ENCODE measurements at places on chromosomes 5 and 9. TPM values are rescaled to one million over a fixed set of nuclear protein-coding genes. Genes with fewer than 3 reads are reported as not detected.

Gene FBXO10
- 7.9 TPM for total RNA-seq

DNA sequence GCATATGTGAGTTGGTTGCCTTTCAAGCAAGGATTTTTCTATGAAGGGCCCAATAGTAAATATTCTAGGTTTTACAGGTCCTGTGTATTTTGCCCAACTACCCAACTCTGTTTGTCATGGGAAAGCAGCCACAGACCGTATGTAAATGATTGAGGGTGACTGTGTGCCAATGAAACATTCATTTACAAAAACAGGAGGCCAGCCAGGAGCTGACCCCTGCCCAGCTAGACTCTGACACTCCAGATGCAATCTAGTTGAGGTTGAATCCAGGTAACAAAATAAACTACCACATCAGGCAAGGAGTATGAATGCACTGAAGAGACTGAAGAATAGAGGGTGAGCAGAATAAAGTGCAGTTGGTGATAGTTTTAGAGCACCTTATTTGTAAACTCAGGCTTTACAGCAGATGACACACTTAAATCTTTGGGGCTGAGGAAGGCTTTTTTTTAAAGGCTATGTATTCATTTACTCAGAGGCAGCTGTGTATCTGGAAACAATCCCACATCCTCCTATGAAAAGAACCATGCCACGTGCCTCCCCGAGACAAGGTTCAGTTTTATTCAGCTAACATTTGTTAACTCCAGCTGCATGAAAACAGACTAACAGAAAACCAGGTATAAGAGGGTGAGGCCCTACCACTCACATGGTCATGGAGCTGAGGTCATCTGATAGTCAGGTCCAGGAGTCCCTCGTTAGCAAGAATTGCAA, 60.7 kb downstream of the SLC1A1 start:
- DNase-seq, result no peak
- H3K36me3 ChIP-seq, result no peaks in the 10 kb centered on the region
- H3K27me3 ChIP-seq, result peaks cover 2% of the 10 kb centered on the region
- no peak overlapping the region for H3K4me3 ChIP-seq
- peaks cover 22% of the 10 kb centered on the region for H3K4me1 ChIP-seq

Gene PCDHA12
- total RNA-seq, result not detected

DNA sequence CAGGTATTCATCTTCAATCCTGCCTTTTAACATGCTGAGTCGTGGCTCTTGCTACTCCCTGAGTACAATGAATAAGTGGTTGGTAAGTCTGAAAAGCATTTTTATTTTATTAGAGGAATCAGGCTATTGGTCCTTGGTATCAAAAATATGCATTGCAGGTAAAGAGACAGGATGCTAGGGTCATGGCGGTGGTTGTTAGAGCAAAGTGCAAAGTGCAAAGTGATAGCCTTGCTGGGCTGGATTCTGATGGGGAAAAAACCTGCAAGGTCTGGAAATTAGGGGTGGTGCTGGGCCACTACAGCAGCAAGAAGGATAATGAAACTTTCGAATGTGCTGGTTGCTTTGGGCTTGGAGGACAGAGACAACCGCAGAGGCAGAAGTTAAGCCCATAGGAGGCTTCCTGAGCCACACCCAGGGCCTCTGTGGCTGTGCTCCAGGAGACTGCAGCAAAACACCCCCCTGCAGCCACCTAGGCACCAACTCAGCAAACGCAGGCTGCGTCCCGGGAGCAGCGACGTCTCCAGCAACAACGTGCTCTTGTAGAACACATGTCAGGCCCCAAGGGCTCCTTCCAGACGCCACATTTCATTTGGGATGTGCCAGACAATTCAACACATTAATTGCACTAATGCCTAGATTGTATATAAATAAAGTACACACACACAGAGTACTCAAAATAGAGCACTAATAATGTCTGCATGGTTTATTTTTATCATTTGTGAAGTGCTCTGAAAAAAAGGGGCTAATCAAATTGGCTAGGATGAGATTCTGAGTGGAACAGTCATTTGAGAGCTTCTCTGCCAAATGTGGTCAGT, 149.8 kb upstream of the RAPGEF1 start:
- no peak overlapping the region for H3K27ac ChIP-seq
- no peak for DNase-seq
- H3K4me1 ChIP-seq, result no peaks in the 10 kb centered on the region
- H3K27me3 ChIP-seq, result no peaks in the 10 kb centered on the region
- no peak overlapping the region for H3K4me3 ChIP-seq
- H3K36me3 ChIP-seq, result peaks cover 22% of the 10 kb centered on the region

DNA sequence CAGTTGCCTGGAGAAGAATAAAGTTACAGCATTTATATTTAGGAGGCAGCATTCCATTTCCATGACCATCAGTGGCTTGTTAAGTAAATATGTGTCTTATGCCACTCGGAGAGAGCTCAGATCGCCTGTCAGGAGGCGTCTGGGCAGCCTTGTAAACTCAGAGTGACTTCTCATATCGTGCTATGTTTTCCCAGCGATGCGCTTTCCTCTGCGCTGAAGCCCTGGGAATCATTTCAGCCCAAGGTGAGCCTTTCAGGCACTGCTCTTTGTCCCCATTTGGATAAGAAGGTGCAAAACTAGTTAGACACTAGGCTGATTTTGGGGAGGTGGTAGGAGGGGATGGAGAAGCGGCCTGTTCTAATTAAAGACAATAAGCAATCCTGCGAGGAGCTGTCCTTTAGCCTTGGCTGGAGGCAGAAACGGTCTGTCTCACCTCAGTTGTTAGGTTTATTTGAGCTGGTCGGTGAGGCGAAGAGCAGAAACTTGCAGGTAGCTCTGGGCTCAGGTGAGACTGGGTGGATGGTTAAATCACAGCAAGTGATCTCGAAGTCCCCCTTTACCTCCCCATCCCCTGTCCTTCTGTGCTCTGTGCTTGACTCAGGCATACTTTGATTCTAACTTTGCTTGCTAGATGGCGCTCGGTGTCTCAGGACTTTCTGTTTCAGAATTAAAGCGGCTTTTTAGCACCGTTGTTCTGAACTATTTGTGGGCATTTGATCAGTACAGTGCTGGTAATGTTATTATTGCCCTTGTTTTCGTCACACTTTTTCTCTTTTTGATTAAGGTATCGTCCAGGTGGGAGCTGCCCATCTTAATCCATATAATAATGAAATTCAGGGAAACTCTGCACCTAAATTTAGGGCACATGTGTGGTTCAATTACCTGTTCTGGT, 24.6 kb downstream of the NR2F1 start:
- H3K4me1 ChIP-seq, result peaks cover 53% of the 10 kb centered on the region
- DNase-seq, result peak; percentile 61
- H3K36me3 ChIP-seq, result no peaks in the 10 kb centered on the region
- peak overlapping the region; percentile 82 for H3K4me3 ChIP-seq
- peaks cover 51% of the 10 kb centered on the region for H3K27me3 ChIP-seq

DNA sequence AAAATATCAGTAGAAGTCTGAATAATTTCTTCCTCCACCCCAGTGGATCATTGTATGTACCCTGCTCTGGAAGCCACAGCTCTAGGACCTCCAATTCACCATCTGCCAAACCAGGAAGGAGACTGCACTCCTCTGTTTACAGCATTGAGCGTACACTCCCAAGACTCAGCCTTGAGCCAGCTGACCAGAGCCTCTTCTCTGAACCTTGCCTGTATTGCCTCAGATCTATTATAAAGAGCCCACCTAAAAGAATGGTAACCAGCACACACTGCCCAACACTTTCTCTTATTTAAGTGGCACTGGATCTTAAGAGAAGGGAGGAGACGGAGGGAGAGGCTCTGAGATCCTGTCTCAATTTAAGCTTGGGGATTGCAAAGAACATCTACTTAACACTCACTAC, 217.8 kb upstream of the RASEF start:
- H3K27ac ChIP-seq, result peak overlapping the region; percentile 88
- H3K27me3 ChIP-seq, result peaks cover 3% of the 10 kb centered on the region
- peaks cover 6% of the 10 kb centered on the region for H3K36me3 ChIP-seq
- no peak for DNase-seq
- no peak overlapping the region for H3K4me3 ChIP-seq
- H3K4me1 ChIP-seq, result peaks cover 33% of the 10 kb centered on the region

DNA sequence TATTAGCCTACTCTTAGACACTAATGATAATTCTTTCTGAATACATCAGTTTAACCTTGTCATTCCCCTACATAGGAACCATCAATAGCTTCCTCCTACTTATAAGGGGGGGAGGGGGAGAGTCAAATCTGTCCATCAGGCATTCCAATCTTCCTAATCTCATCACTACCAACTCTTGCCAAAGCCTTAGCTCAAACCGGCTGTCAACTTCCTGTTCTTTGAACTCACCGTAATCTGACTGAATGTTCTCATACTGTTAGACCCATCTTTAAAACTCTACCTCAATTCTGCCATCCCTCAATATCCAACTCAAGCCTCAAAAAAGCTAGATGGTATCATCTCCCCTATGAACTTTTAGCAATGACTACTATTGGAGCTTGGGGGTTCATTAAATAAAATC, 41.9 kb upstream of the RNF38 start:
- H3K4me3 ChIP-seq, result no peak overlapping the region
- H3K27ac ChIP-seq, result no peak overlapping the region
- no peaks in the 10 kb centered on the region for H3K27me3 ChIP-seq
- no peaks in the 10 kb centered on the region for H3K36me3 ChIP-seq
- DNase-seq, result no peak
- H3K4me1 ChIP-seq, result peaks cover 24% of the 10 kb centered on the region

- peak overlapping the region; percentile 90 for H3K27ac ChIP-seq
- peaks cover 91% of the 10 kb centered on the region for H3K4me1 ChIP-seq
- H3K27me3 ChIP-seq, result no peaks in the 10 kb centered on the region
- peak overlapping the region; percentile 53 for H3K4me3 ChIP-seq
- peak; percentile 84 for DNase-seq
These were observed 134.1 kb downstream of the NUDT12 start for GRCh38 chr5:103428411-103428871.

Gene ADAMTS13
- 1.6 TPM for total RNA-seq

All from HFFc6 (cell line).